NCI-H1105 (cell line): ENCODE measurements at places on chromosomes 11 and 22.

DNA sequence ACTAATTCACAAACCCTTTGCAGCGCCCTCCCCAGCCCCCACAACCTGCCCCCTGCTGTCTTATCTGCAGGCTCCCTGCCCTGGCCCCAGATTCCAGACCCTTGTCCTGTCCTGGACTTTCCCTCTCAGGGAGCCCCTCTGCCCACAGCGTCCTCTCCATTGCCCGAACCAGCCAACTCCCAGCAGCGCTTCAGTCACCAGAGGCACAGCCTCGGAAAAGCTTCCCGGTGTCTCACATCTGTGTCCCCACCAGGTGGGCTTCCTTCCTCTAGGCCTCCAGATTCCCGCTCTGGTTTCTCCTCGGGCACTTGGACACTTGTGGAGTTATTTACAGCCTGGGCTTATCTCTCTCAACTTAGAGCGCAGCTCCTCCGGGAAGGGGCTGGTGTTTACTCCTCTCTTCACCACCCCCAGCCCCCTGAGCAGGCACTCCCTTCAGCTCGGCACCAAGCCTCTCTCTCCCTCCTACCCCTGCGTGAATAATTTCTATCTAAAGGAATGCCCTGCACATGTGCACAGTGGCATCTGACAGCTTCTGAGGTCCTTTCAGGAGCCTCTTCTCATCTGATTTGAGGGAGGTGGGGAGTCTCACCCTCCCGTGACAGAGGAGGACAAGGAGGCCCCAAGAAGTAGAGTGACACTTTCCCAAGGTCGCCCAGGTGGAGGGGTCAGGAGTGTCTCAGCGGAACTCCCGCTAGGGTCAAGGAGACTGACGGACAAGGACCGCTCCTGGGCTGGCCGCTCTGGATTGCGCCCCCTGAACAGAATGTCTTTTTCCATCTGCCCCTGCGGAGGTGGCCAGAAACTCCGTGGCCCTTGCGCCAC, 838 bp downstream of the WNT11 start:
- no peak for DNase-seq

DNA sequence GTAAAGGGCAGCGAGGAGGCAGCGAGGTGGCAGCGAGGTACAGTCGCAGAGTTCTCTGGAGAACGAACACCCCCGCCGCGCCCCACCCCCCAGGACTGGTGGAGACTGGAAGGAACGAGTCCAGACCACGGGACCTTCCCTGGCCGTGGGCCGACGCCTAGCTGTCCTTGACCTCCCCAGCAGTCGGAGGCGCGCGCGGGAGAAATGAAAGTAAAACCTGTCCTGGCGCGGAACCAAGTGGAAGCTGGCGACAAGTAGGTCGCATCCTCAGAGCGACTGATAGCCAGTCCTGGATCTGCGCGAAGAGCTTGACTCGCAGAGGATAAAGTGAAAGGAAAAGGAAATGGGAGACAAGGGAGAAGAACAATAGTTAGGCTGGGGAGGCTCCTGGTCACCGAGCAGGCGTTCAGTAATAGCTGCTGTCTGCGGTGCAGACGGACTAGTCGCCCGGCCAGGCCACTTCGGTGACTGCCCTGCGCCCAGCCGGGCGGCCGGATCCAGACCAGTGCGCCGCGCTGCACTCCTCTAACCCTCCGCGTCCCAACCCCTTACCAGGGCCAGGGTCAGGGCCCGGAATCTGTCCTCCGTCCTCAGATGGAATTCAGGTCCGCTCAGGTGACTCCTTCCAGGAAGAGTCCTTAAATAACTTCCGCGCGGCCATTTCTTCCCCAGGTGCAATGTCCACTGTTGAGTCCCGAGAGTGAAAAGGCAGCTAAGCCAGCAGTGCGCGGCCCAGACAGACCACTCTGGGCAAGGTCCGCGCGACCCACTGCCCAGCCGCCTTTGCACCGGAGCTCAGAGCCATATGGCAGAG, 1.9 kb upstream of the ADM start:
- DNase-seq: peak; percentile 58

GRCh38 chr11:100232006-100232405, 455.1 kb upstream of the ARHGAP42 start:
- no peak for DNase-seq

DNA sequence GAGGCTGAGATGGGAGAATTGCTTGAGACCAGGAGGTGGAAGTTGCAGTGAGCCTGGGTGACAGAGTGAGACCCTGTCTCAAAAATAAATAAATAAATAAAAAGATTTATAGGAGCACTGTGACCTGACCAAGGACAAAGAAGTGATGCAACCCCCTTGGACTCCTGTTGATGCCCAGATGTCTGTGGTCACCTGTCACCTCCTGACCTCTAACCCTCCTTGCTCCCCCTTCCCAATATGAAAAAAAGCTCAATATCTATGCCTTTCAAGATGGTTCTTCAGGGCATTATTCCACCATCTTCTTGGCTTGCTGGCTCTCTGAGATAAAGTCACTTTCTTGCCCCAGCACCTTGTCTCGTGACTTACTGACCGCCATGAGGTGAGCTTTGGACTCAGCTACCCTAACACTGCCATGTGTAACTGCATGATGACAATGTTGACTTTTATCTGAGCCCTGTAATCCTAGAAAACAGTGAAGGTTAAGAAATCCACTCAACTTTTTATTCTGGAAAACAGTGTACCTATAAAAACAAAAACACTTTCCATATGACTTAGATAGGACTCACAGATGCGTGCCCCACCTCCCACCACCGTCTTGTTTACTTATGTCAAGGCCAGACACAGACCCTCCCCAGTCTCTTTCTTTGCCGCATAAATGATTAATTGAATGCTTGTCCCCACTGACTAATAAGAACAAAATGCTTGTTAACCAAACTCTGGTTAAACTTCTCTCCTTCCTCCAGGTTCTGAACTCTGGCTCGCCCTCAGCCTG, 360.5 kb downstream of the BUD13 start:
- DNase-seq: no peak

DNA sequence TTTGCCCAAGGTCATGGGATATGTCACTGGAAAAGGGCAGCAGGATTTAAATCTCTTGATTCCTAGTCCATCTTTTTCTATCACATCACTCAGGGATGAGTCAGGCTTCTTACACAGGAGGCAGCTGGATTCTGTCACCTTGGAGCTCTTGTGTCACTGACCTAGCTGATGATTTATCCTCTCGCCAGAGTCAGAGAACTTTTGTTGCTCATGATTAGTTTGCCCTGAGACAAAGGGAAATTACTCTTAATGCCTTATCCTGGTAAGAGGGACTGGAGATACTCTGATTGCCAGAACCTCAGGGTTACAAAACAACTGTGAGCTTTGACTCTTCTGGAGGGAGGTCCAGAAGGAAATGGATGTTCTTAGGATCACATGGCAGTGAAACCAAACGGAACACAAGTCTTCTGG, 10.1 kb downstream of the COA4 start:
- DNase-seq: no peak

GRCh38 chr11:59877325-59877724, 1.3 kb upstream of the OOSP3 start:
- DNase-seq: no peak

- no peak for DNase-seq
Observed at GRCh38 chr11:16028419-16028818, 327.9 kb downstream of the SOX6 start.

DNA sequence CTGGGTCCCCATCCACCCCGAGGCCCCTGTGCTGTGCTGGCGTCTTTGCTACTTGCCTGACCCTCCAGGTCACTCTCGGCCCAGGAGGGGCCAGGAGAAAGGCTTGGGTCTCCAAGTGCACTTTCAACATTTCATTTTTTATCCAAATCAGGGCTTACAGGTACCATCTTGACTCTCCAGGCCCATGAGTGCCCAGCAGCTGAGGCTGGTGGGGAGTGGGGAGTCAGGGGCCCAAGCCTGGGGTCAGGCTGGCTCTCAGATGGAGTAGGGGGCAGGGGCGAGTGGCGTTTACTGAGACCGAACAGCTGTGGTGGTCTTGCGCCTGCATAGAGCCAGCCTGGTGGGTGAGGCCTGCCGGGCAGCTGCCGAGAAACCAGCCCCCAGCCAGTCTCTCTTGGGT, 61.6 kb downstream of the MPPED1 start:
- DNase-seq: no peak
